Suprapubic skin (tissue), 4 donors: ENCODE measurements at places on chromosomes 13 and 19.

GRCh38 chr19:51735759-51736449, 12.1 kb upstream of the HAS1 start:
- DNase-seq = no peak

GRCh38 chr19:33814181-33815165, 17.8 kb downstream of the KCTD15 start:
- peak; percentile 38 for DNase-seq

DNA sequence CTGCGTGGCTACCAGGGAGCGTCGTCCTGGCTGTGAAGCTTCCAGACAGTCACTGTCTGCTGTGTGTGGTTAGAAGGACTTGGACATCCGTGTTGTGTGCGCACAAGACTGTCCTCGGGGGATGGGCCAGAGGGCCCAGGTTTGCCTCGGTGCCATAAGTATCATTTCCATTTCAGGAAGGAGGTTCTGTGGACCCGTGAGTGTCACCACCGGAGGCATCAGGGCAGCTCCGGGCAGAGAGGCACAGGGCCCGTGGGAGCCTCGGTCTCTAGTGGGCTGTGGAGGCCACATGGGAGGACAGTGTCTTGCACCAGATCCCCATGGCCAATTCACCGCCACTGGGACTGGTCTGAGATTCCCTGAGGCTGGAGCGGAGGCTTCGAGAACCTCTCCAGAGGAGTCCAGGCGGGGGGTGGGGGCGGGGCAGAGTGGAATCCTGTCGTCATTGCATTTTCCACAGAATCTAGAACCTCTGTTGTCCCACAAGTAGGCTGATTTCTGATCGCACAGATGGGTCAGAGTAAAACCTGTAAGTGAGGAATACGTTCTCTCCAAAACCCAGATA, 6.0 kb downstream of the ZNF57 start:
- DNase-seq = no peak

- no peak for DNase-seq
These were observed at the start of gene MLNR for GRCh38 chr13:49220036-49220855. MLNR (plus strand) TSS chr13:49220338; CDS start chr13:49220338, 0 bp downstream.

- no peak for DNase-seq
These were observed at the start of gene PKN1 for GRCh38 chr19:14432791-14433553. PKN1 (plus strand) TSS chr19:14433306; CDS start chr19:14433522, 216 bp downstream.

- no peak for DNase-seq
These were observed 54.7 kb downstream of the SLC15A1 start for GRCh38 chr13:98697791-98698190.
